ENCODE measurements at places on chromosomes 12 and 14. TPM values are rescaled to one million over a fixed set of nuclear protein-coding genes. Genes with fewer than 3 reads are reported as not detected.

DCN gene
- total RNA-seq: 956 TPM

CFAP251 gene
- total RNA-seq: 1.8 TPM

P2RX7 gene
- total RNA-seq: 1.8 TPM

PLCZ1 gene
- not detected for total RNA-seq

Data from subcutaneous preadipocyte (primary cell).